IPS DF 19.7 (cell line): ENCODE measurements at places on chromosomes 12 and 14.

- no peak for DNase-seq
Measured at GRCh38 chr14:21055432-21056117, 2.0 kb upstream of the RNASE8 start.

- DNase-seq: no peak
Measured at GRCh38 chr12:58310809-58311622, 369.6 kb downstream of the ATP23 start.

GRCh38 chr12:58764100-58764953 is 156.0 kb downstream of the LRIG3 start:
- no peak for DNase-seq

- no peak for DNase-seq
Measured at GRCh38 chr12:99752740-99753139, 105.2 kb downstream of the GARIN6 start.

- DNase-seq: no peak
Measured at GRCh38 chr12:1993871-1994371, 10.3 kb downstream of the DCP1B start.

DNA sequence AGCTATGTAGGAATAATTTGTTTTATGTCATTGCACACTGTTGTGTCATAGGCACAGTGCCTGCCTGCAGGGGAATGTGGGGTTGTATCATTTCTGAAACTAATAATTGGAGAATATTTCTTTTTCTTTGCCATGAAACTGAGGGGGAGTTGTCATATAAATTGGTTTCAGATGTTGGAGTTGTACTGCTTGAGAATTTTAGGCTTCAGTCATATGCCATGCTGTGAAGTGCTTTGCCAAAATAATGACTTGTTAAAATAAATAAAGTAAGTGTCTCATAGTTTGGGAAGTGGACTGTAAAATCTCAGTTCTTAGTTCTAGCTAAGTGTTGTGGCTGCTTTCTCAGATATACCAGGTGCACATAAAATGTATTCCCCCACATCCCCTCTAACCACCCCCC is 116.8 kb downstream of the DAAM1 start:
- no peak for DNase-seq

DNA sequence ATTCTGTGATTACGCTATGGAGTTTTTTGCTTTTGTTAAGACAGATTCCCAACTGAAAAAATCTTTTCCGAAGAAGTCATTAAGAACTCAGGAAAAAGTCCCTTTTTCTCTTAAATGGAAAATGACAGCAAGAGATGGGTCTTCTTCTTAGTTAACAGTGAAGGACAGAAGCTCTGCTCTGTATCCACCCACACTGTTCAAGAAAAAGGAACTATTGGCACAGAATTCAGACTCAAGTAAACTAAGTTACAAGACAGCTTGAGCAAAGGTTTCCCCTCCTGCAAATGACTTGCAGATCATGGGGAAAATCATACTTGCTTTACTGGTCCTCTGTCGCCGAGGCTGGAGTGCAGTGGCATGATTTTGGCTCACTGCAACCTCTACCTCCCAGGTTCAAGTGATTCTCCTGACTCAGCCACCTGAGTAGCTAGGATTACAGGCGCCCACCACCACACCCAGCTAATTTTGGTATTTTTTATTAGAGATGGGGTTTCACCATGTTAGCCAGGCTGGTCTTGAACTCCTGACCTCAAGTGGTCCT is 137.1 kb upstream of the AEBP2 start:
- DNase-seq: no peak

GRCh38 chr12:48631071-48631470 is 51.0 kb downstream of the KANSL2 start:
- DNase-seq: no peak

DNA sequence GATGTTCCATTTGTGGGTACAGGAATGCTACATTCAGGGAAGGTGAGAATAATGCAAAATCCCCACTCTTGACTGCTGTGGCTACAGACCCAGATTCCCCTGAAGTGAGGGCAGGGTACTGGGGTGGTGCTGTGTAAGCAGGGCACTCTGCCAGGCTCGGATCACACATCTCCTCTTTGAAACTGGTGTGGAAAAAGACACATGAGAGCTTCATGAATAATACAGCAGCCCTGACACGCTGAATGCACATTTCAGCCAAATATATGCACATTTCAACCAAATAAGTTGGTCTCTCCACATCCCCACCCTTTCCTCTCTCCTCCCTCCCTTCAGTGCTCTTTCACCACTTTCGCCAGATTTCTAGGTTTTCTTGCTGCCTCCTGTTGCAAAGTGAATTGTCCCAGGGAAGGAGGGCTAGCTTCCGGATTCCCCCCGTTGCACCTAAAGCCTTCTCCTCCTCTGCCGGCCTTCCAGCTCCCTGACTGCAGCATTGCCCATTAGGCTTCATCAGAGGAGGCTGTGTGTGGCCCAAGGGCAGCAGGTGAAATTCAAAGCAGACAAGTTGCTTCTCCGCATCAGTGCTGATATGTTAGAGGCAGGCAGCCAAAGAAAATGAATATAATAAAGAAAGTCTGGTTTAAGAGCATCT is 118.2 kb upstream of the TMCC3 start:
- DNase-seq: no peak

GRCh38 chr12:94898388-94898787 is 105.1 kb downstream of the NDUFA12 start:
- no peak for DNase-seq

GRCh38 chr14:47366006-47366405 is 309.4 kb downstream of the MDGA2 start:
- no peak for DNase-seq

DNA sequence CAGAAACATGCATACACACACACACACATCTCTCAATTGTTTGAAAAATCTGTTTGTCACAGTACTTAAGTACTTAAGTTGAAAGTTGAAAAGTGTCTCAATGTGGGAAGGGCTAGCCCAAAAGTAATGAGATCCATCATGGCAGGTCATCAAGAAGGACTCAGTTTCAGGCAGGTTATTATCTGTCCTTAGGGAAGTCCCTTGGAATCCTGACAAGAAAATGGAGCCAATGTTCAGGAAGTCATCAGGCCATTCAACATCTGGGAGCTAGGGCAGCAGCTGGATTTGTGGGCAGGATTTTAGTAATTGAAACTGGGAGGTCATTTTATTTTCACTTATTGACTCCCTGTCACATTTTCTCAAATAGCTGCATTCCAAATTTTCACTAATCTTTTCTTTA is 56.0 kb downstream of the MSRB3 start:
- no peak for DNase-seq

GRCh38 chr12:17793854-17794253 is 296.1 kb downstream of the RERGL start:
- DNase-seq: no peak

GRCh38 chr12:37666069-37666781 is 650.3 kb upstream of the ALG10B start:
- no peak for DNase-seq

- no peak for DNase-seq
Measured at GRCh38 chr14:75969891-75970290, 11.9 kb downstream of the TGFB3 start.

DNA sequence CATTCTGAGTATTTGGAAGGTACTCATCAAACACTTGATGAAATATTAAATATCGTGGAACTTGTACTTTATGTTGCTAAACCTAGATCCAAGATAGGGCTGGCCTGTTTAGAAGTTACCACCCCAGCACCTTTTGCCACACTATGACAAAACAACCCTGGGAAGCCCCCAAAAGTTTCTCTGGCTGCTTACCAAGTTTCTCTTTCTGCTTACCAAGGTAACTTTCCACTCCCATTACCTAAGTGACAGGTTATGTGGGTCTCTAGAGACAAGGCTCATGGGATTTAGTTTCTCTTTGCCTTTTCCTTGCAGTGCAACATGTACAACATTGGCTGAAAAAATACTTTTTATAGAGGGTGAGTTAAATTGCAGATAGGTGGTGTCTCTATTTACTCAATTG is 28.9 kb upstream of the PPM1A start:
- DNase-seq: no peak

- DNase-seq: no peak
Measured at GRCh38 chr12:101599771-101600484, 5.2 kb downstream of the MYBPC1 start.

DNA sequence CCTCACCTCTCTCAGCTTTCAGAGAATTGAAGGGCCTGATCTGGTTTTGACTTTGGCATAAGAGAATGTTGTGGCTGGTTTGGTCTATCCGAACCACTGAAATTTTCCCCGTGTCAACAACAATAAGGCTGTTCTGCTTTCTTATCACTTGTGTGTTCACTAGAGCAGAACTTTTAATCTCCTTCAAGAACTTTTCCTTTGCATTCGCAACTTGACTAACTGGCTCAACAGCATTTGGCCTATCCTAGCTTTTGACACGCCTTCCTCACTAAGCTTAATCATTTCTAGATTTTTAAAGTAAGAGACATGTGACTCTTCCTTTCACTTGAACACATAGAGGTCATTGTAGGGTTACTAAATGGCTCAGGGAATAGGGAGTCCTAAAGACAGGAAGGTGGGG is 25.9 kb upstream of the EDDM3A start:
- no peak for DNase-seq

DNA sequence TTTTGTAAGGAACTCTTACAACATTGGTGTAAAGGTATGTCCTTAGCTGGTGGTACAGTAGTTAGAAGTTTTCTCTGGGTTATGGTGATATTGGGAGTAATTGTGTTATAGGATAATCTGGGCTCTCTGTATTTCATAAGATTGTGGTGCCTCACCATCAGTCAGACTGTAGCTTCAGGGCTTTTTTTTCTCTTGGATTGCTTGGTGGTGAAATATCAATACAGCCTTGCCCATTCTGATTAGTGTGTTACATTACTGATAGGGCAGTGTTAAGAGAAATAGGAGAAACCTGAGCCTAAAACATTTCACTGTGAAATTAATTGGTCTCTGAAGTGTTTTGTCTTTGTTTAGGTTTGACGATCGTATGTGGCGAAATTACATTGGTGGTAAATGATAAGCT is 71.0 kb downstream of the RCOR1 start:
- no peak for DNase-seq

DNA sequence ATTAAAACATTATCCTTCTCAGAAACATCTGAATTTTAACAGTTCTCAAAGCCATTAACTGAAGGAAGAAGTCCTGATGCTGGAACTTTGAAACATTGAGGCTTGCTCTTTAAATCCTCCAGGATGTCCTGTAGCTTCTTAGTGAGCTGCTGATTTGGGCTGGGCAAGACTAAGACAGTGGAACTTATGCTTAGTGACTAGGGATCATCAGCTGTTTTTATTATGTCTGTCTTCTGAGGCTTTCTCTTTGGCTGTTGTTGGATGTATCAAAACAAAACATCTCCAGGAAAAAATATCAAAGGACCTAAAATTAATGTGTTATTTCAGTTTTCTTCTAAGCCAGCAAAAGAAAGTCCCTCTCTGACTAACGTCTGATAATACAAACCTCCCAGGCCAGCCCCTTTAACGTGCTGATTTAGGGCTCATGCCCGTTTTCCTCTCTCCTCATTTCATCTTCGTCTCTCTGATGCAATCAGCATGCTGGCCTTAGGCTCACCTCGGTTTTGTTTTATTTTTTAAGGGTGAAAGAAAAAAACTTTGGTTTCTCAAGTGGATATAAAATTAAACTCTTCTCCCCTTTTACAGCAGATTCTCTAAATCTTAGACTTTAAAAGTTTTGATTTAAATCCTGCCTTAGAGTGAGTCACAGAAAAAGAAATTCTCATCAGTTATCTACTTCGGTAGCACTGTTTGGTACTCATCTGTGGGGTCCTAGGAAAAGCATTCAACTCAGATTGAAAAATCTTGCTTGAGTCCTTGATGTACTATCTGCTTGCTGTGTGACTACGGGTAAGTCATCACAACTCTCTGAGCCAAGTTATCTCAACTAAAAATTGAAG is 106.2 kb upstream of the CCDC91 start:
- DNase-seq: no peak

- no peak for DNase-seq
Measured at GRCh38 chr14:28348797-28349196, 417.8 kb upstream of the FOXG1 start.

GRCh38 chr12:26748412-26748740 is 84.6 kb downstream of the ITPR2 start:
- DNase-seq: no peak

DNA sequence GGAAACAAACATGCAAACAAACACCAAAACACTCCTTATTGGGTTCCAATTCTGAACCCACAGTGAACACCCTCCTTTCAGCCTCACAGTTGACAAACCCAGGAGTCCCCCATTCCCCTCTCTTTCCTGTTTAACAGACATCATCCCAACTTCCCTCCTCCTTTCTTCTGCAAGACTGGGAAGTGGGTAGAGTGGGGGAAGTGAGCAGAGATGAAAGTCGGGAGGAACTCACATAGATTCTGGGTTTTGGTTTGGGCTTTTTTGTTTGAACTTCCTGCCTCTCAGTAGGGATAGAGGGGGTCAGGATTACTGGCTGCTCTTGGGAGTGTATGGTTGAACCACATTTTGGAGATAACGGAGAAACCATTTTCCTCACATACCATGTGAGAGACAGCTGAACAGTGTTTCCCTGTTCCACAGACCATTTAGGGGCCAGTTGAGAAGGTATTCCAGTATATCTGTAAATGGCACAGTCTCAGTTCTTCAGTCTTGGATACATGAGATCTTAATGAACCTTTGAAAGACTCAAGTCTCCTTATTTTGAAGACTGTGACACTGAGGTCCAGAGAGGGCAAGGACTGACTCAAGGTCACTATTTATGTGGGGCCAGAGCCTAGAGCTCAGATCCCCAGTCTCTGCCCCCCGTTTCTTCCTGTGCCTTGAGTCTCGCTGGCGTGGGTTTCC is 3.9 kb upstream of the GPR84 start:
- no peak for DNase-seq

DNA sequence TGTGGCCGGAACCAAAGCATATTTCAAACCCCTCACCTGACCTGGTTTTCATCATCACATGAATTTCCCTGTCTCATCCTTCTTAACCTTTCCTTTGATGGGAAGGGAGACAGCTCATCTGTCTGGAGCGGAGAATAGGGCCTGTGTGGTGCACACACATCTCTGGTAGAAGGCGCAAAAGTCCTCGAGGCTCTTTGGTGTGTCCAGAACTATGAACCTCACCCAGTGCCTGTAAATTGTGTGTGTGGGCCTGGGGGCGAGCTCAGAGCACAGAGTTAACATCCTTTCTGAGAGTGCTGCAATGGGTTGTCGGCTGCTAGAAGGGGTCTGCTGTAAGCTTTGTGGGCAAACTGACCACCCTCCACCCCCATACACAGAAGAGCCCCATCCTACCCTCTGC is 749 bp downstream of the GALNT6 start:
- no peak for DNase-seq

DNA sequence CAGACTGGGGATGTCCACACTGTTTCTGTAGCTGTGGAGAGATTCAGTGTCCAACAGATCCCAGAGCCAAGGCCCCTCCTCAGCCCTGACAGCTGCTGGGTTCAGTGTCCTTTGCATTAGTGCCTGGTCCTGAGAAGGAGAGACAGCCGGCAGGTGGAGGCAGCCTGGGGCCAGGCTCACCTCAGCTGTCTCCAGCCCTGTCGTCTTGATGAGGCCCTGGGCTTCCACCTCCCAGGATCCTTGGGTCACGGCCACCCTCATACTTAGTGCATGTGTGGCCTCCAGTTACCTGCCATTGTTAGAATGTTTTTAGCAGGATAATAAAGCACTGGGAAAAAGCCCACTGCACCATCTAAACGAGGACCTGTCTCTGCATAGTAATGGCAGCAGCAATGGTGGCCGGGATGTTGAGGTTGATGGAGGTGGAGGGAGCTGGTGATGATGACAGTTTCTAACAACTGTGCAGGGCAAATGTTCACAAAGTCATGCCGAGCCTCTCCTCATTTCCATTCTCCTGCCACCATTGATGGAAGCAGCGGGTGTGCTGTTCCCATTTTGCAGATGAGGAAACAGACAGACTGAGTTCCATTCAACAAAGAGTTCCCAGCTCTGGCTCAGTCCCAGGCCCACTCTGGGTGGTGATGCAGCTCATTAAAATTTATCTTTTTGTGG is 17.7 kb downstream of the ASB2 start:
- DNase-seq: no peak
